ENCODE measurements at places on chromosomes 12 and 14. TPM values are rescaled to one million over a fixed set of nuclear protein-coding genes. Genes with fewer than 3 reads are reported as not detected.

SLC6A13 gene
- total RNA-seq: 0.92 TPM

TAS2R43 gene
- total RNA-seq: 1.0 TPM

STYK1 gene
- total RNA-seq: 30.3 TPM

- DNase-seq: no peak
Observed at GRCh38 chr12:86741531-86741930, 485.3 kb upstream of the MGAT4C start.
